ENCODE measurements at places on chromosomes 6 and 20. TPM values are rescaled to one million over a fixed set of nuclear protein-coding genes. Genes with fewer than 3 reads are reported as not detected.
A peak's percentile ranks its signal among the peaks of the same experiment; 100 is the strongest.

DNA sequence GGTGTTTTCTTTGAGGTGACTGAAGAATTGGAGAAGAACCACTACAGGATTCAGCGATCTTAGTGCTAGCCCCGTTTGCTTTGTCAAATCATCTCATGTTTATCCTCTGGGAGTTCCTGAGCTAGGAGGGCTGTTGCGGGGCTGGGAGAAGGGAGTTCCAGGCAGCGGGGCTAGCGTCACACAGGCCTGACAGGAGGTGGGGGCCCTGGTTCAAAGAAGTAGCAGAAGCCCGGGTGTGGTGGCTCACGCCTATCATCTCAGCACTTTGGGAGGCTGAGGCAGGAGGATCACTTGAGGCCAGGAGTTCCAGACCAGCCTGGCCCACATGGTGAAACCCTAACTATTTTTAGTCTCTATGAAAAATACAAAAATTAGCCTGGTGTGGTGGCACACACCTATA is 33.2 kb upstream of the SULF2 start:
- DNase-seq, result no peak

GRCh38 chr6:162856885-162857284 is 129.1 kb downstream of the PACRG start:
- DNase-seq, result peak; percentile 78

DNA sequence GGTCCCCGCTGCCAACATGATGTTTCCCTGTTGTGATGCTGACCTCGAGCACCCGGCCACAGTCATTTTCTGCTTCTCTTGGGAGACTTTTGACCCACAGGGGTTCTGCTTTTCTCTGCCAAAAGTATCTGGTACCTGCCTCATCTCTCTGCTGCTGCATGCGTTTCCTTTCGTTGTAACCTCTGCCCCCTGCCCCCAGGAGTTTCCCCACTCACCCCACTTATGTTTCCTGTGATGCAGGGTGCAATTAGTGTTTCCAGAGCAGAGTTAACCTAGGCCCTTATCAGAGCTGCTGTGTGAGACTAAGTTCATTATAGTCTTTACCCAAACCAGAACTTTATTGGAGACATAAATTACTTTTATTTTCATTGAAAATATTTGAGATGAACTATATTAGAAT is 65.2 kb upstream of the EDN3 start:
- DNase-seq, result no peak

GRCh38 chr6:104955491-104955890 is 1.4 kb upstream of the LIN28B start:
- DNase-seq, result peak; percentile 34

CPNE5 gene
- 28.1 TPM for total RNA-seq
